ENCODE measurements at places on chromosomes 12 and 14.

DNA sequence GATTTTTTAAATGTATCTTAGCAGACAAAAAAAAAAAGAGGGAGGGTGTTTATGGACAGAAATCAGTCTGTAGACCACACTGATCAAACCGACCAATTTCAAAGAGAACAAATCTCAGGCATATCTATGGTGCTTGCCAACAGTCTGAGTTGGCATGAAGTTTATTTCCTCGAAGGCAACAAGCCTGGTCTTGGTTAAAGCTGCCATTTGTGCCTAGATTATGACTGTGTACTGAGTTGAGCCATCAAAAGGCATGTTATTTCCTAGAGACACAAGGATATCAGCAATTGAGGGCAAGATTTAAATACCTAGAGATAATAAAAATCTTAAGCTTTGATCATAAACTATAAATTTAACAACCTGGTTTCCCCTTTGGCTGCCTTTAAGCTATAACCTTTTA, 119.2 kb downstream of the SLC2A13 start:
- DNase-seq: no peak

DNA sequence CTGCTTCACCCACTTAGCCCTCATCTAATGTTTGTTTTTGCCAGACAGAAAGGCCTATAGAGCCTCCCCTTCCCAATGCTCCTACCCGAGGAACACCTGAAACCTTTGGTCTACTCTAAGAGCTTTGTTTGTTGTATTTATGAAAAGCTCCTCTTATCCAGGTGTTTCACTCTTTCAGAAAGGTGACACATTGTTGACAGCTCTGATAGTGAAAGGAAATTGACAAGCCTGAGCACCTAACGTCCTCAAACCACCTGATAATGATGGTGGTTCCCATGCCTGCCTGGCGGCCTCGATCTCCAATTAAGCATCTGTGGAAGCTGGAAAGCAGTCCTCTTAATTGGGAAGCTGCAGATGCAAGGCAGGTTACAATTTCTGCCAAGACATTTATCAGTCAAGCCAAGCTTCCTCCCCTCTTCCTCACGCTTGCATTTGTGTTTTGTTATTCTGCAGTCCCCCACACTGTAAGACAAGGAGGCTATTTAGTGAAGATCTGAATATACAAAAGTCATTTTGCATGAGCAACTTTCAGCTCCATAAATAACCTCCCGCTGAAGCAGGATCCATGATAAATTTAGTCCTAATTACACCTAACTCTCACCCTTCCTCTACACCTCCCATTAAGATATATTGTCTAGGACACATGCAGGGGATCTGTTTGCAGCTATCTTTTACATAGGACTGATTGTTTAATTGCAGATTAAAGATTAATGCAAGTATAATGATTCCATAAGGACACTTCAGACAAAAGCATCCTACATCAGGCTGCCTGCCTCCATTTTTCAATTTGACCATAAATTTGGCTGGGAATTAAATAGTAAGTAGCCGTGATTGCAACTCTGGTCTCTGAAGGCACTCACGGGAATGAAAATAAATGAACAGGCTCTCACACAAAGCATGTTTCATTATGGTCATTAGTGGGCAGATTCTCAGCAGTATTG, 288.6 kb downstream of the PDZRN4 start:
- DNase-seq: no peak

GRCh38 chr12:102059343-102059742, 2.4 kb downstream of the WASHC3 start:
- no peak for DNase-seq

DNA sequence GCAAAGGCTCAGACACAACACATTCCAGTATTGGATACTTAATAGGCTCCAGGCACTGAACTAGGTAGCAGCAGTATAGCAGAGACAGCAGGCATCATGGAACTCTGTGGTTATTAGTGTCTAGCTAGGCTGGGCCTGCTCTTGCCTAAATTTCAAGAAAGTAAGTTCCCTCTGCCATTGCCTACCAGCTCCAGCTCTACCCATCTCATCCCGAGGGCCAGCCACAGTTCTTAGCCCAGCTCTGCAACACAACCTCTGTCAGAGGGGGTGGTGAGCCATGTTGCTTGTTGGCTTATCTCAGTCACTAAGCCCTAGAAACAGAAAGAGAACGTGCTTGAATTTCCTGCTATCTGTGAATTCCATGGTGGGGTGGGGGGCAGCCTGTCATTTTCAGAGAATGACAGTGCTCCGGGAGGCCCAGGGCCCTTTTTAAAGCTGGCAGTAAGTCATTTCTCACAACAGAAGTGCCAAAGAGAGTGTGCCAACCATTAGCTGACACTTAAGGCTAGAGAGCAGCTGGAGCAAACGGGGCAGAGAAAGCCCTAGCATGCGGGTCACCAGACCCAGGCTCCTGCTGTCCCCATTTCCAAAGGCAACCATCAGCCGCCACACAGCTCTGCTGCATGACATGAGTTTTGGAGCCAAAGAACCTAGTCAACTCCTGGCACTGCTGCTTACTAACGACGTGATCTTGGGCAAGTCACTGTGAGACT, 105.9 kb downstream of the PRMT8 start:
- DNase-seq: no peak

DNA sequence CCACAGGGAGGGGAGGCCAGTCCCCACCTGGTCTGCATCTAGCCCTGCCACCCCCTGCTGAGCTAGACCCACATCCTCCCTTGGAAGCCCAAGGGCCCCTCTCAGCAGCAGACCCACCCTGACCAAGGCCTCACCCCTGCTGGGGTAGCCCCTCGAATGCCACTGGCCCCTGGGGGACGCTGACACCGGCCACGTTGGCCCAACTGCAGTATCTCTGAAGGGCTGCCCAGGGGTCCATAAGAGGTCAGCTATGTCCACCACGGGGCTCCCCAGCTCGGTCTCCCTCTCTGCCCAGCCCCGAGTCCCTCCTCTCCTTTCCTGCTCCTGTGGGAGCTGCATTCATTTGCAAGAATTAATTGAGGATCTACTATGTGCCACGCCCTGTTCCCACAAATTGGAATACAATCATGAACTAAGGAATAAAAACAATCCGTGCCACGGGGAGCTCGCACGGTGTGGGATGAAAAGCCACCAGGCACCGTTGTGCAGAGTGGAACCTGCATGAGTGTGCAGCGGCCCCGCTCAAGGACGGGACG, 71.4 kb downstream of the GALNT9 start:
- no peak for DNase-seq

DNA sequence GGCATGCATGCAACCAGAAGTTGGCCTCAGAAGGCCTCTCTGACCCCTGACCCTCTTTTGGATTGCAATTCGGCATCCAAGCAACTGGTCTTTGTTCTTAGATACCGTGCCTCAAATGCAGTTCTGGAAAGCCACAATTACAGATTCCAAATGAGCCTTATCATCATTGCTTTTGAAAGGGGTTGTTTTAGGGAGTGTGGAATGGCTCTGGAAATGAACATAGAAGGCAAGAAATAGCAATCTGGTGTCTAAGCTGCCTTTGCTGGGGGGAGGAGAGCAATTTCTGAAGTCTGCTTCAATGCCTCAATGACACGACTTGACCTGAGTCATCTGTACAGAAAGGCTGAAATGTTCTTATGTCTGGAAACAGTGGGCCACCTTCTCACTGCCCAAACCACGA, 250.1 kb downstream of the NUAK1 start:
- no peak for DNase-seq

DNA sequence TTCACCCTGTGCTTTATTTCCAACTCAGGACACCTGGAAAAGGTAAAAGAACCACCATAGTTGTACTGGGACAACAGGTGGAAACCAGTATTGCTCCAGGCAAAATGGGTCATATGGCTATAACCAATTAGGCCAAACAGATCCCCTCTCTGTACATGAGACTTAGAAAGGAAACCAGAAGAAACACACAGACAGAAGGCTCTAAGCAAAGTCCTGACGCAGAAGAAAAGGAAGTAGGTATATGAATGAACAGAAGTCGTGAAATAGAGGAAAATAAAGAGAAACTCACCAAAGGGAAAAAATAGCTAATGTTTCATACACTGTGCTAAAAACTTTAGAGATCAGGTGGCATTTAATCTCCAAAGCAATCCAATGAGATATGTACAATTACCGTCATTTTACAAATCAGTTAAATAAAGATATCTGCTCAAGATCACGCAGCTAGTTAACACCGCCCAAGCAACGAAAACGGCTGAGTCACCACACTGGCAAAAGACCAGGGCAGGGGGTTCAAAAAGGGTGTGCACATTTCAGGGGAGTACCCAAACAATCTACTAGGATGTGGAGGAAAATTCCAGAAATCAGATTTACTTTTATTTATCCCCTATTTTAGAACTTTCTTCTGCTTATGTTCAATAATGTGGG, 82.3 kb downstream of the ITPR2 start:
- DNase-seq: peak; percentile 37

DNA sequence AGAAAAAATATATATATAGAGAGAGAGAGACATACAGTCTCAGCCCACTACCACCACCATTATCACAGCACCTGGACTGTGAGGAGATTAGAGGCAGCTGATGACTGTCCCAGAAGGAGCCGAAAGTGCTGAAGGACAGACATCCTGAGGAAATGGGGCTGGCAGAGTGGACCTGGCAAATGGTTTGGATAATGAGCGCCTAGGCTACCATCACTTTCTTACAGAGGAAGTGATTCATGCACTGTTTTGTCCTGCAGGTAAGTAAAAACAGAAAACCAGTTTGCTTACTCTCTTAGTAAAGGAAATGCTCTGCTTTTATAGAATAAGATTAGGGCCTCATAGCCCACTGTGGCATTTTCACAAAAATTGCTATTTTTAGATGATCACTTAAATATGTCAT, 28.6 kb upstream of the DNM1L start:
- DNase-seq: no peak

DNA sequence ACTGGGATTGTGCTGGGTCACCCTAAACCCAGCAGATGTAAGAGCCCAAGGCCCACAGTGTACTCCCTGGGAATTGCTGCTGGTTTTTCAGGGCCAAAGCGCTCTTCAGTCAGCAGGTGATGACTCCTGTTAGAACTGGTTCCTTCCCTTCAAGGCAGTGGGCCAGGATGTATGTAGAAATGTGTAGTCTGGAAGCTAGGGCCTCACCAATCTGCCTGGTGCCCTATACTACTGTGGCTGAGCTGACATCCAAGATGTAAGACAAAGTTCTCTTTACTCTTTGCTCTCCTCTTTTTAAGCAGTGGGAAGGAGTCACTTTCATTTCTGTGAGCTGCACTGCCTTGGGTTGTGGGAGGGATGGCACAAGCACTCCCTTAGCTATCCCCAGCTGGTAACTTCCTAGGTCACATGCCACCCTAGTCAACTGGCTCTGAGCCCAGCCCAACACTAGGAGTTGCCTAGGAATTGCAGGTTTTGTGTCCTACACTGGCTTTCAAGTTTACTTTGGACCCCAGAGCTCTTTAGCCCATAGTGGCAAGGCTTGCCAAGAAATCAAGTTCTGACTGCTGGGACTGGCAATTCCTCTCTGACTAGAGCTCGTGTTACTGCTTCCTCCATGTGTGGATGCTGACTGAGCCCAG, 249.2 kb downstream of the C12orf50 start:
- no peak for DNase-seq

DNA sequence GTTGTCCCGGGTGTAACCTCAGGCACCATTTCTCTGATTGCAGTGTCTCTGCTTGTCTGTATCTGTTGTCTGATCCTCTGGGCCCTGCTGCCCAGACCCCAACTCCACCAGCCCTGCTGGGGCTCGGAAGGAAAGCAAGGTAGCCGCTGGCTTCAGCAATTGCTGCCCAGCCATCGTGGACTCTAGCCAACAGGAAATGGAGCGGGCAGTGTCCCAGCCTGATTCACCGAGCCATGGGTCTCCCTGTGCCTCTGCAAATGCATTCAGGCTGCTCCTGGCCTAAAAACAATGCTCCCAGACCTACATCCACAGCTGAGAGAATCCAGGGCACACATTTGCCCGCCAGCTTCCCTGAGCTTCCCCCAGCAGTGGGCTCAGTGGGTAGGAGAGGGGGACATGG, 9.2 kb downstream of the TUNAR start:
- no peak for DNase-seq

DNA sequence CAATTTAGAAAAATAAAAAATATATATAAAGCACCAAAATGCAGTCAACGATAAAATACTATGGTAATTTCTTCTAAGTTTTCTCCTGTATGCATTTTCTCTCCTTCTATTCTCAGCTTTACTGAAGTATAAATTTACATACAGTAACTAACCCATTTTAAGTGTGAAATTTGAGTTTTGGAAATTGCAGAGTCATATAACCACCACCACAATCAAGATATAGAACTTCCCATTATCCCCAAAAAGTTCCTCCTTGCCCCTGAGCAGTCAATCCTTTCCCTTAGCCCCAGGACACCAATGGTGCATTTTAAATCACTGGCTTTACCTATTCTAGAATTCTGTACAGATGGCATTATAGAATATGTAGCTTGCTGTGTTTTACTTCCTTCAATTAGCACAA, 31.0 kb upstream of the BBS10 start:
- no peak for DNase-seq

GRCh38 chr12:30631740-30632139, 63.9 kb downstream of the IPO8 start:
- no peak for DNase-seq

DNA sequence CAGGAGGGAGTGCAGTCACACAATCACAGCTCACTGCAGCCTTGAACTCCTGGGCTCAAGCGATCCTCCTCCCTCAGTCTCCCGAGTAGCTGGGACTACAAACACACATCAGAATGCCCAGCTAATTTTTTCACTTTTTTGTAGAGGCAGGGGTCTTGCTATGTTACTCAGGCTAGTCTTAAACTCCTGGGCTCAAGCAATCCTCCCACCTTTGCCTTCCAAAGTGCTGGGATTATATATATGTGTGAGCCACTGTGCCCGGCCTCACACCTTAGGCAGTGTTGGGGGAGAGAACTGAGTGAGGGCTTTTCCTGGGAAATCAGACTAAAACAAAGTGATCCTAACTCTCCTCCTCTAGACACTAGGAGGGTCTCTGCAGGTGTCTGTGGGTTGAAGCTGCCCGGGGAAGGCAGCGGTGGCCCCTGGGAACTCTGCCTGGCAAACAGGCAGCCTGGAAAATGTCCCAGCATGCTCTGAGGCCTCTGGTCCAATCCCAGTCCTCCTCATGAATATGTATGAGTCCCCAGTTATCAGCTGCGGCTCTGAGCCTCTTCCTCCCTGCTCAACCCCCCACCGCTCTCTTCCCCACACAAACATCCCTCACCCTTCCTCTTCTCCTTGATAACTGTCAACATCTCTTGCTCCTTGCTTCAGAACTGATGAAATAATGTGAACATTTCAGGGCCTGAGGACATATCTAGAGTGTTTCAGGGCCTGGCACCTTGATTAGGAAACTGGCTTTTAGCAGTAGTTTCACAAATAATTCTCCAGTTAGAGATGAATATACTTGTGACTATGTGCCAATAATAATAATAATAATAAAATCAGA, 7.9 kb upstream of the NAA25 start:
- peak; percentile 35 for DNase-seq

DNA sequence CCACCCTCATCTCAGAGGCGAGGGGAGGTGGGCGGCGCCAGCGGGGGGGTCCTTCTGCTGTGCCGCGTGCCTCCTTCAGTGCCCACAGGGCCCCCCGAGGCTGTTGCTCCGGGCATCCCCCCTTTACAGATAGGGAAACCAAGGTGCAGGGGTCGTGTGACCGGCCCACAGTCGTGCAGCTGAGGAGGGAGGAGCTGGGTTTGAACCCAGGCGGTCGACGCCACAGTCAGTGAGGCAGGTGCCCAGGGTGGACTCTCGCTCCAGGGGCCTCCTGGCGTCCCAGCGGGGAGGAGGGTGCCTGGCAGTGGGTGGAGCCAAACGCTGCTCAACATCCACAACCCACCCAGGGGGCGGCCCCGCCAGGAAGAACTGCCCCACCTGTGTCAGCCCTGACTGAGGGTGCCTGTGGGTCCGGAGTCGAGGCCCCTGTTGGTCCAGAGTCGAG, 8.6 kb downstream of the GALNT9 start:
- DNase-seq: no peak
